ENCODE measurements at places on chromosomes 16 and 17.

- no peak for DNase-seq
Measured at GRCh38 chr16:25493136-25493811, 198.5 kb upstream of the HS3ST4 start.

DNA sequence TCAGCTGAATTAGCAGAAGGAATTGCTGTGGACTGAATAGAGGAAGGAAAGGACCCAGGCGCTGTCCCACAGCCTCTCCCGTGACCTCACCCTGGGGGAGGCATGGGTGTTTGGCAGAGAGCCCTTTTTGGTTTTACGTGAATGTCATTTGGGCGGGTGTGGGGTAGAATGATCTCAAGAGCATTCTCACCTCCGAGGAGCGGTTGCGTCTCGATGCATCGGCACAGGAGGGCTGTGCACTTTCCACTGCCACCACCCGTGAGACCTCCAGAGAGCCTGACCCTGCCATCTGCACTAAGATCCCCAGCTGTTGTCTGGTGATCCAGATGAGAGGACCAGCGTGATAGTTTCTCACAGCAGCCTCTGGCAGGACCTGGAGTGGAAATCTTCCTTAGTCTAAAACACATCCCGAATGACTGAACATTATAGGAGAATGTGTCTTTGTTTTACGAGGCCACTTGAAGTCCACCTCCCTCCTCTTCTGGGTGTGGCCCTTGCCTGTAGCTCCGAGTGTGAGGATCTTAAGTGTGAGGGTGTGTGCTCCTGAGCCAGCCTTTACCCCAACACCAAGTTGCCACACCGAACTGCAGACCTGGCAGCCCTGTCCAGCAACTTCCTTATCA is 29.3 kb downstream of the FOXK2 start:
- peak; percentile 52 for DNase-seq

- no peak for DNase-seq
Measured at GRCh38 chr17:48504953-48505352, 25.9 kb downstream of the HOXB1 start.

DNA sequence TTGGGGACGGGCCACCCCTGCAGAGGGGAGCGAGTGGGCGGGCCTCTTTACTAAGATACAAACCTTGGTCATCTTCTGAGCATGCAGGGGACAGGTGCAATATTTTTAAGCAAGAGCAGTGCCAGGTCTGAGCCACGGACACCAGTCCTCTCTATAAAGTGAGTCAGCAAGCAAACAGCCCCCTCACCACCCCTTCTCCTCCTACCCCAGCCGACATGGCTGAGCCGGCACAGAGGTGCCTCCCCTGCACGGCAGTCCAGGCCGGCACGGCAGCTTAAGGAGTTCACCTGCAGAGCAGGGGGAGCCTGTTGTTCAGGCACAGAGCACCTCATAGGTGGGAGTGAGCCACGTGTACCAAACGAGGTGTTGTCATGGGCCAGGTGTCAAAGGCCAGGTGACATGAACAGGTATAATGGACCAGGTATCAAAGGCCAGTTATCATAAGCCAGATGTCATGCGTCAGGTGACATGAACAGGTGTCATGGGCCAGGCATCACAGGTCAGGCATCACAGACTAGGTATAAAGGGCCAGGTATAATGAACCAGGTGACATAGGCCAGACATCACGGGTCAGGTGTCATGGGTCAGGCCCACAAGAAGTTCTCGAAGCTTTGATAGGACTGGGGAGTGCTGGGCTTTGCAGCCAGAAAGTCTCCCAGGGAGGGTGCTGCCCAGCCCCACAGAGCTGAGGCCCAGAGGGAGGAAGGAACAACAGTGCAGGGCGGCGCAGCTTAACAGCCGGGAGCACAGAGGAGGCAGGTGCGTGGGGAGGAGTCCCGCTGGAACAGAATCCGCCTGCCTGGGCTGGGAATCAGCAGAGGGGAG is 42.6 kb upstream of the ZNF469 start:
- DNase-seq: no peak

DNA sequence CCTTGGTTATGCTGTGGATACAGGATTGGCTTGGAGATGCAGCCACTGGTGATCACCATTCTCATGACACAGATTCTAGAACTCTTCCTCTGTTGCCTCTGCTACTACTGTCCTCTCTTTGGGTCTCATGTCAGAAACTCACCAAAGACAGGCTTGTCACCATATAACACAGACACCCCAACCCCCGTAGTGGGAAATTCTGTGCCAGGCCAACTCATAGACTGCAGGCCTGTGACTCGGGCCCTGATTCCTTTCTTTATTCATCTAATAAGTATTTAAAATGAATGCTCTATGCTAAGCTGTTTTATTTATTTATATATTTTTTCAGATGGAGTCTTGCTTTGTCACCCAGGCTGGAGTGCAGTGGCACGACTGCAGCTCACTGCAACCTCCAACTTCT is 9.5 kb downstream of the CYB5D2 start:
- no peak for DNase-seq

DNA sequence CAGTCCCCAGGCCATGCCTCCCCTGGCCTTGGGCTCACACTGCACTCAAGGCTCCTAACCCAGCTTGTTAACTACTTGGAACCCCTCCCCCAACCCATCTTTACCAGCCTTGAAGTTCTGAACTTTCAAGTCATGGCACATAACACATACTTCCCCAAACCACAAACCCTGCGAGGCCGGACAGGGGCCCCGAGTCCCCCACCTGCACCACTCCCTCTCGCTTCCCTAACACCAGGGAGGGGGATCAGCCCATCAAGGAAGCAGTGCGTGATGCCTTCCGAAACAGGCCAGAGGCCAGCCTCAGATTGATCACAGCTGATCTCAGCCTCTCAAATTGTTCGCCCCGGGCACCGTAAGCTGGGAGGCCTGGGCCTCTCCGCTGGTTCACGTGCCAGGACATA is 3.0 kb upstream of the NLRC3 start:
- DNase-seq: no peak

DNA sequence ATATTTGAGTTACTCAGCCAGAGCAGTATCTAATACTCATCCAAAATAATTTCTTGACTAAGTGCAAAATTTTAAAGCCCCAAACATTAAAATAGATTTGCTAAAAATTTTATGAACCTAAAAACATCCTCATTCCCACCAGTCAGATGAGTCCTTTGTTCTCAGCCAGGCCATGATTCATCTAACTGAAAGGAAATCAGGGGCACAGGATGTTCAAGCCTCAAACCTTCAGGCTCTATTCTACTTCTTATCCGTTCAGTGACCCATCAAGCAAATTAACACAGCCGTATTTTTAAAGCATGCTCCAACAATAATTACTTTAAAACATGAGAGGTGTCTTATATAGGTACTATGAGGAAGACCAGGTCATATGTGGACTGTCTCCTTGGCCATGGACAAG is 176.5 kb upstream of the MON1B start:
- no peak for DNase-seq

- DNase-seq: no peak
Measured at GRCh38 chr17:82883419-82884031, 43.7 kb upstream of the ZNF750 start.

DNA sequence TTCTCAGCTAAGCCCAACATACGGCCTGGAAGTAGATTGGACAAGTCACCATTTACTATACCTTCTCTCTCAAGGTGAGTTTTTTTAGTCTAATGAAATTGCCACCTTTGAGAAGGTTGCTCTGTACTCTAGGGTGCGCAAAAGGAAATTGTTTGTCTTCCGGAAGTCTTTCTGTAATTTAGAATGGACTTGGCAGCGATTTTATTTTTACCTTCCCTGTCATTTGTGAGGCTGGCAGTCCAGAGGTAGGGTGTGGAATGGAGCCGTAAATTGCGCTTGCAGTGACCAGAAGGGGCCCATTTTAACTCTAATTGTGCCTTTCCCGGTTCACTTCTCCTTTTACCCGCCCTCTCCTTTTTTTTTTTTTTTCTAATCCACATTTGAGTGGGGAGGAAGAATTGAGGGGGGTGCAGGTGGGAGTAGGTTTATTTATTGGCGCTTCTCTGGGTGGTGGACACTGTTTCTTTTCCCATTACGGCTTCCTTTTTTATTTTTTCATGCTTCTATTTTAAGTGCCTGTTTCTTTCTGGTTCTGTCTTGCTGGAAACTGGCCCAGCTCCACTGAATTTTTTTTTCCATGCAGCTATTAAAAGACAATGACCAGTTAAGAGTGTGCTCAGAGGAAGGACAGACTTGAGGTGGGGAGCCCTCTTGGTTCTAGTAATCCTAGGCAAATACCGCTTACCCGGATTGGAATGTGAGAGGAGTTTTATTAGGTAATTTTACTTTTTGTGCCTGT is 89.7 kb upstream of the CLEC18A start:
- DNase-seq: peak; percentile 40

DNA sequence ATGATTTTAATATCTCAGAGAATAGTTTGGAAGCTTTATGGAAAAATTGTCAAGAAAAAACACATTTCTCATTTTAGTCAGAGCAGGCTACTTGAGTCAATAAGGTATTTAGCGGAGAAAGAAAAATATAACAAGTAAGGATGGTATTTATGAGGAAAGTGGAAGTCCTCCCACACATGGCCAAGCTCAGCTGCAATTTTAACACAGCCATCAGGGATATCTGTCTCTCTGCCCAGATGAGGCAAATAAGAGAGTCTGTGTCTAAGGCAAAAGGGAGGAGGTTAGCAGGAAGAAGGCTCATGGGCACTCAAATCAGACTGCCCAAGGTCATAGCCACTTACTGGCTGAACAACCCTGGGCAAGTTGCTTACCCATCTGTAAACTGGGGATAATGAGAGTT is 5.2 kb upstream of the CMTM2 start:
- DNase-seq: no peak

DNA sequence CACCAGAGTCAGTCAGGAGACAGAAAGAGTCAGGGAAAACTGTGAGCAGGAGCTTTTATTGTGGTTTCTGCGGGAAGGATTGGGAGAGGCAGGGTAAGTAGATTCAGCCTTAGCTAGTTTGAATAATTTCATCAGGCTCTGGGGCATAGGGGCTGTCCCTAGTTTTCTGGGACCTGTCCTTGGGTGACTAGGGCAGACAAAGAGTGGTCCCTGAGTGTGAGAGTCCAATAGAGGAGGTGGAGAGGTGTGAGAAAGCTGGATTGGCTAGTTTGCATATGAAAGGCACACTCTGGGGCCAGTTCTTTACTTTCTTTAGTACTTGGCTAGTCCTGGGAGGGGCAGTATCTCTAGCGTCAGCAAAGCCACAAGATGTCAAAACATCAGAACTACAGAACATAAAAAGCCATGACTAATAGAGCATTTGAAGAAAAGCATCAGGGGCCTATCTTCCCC is 255.6 kb downstream of the HS3ST3A1 start:
- no peak for DNase-seq

- DNase-seq: no peak
Measured at GRCh38 chr16:73714976-73715375, 581.6 kb upstream of the PSMD7 start.

GRCh38 chr16:80972611-80973010 is 34.1 kb downstream of the CMC2 start:
- no peak for DNase-seq

DNA sequence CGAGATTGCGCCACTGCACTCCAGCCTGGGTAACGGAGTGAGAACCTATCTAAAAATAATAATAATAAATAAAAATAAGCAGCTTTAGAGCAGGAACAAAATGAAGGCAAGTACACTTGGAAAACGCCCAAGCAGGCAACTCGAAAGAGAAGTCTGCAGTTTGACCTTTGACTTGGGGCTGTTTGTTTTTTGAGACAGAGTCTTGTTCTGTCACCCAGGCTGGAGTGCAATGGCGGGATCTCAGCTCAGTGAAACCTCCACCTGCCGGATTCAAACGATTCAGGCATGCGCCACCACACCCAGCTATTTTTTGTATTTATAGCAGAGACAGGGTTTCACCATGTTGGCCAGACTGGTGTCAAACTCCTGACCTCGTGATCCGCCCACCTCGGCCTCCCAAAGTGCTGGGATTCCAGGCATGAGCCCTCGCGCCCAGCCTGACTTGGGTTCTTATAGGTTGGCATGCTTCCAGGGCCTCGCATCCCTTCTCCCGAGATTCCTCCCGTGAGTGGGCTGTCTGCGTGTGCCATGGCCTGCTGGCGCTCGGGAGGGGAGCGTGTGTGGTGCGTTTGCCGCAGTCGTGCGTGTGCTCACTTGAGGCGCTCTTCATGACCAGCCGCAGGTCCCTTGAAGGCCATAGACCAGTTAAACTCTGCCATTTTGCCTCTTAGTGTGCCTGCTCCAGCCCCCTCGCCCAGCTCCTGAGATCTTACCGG is 18.4 kb upstream of the UBE2I start:
- no peak for DNase-seq

DNA sequence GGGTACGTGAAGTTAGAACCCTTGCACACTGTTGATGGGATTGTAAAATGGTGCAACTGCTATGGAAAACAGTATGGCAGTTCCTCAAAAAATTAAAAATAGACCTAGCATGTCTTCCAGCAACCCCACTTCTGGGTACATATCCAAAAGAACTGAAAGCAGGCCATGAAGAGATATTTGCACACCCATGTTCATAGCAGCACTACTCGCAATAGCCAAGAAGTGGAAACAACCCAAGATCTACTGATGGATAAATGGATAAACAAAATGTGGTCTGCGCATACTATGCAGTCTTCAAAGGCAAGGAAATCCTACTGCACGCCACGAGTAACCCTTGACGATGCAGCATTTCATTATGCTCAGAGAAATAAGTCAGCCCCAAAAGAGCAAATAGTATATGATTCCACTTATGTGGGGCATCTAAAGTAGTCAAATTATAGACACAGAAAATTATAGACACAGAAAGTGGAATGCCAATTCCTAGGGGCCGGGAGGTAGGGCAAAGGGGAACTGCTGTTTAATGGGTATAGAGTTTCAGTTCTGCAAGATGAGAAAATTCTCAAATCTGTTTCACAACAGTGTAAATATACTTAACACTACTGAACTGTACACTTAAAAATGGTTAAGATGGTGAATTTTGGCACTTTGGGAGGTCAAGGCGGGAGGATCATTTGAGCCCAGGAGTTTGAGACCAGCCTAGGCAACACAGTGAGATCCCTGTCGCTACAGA is 17.2 kb downstream of the CORO7 start:
- no peak for DNase-seq

DNA sequence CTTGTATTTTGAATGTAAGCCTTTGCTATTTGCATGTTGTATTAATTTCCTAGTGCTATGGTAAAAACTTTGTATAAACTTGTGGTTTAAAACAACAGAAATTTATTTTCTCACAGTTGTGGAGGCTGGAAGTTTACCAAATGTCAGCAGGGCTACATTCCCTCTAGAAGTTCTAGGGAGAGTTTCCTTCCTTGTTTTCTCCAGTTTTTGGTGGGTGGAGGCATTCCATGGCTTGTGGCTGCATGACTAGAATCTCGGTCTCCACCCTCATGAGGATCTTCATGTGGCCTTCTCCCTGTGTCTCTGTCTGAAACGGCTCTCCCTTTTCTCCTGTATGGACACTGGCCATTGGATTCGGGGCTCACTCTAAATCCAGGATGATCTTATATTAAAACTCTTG is 482.2 kb upstream of the GOT2 start:
- no peak for DNase-seq

- peak; percentile 45 for DNase-seq
Measured at GRCh38 chr17:27349540-27350021, 55.7 kb downstream of the WSB1 start.

Data from Ammon's horn (tissue), 1 donor.